Stimulated activated CD4-positive, alpha-beta T cell treated with anti-CD3 and anti-CD28 coated beads, Interleukin-1b, Interleukin-23, amount 100 ng/mL, for 1 hour (primary cell): ENCODE measurements at places on chromosomes 7 and 10.

DNA sequence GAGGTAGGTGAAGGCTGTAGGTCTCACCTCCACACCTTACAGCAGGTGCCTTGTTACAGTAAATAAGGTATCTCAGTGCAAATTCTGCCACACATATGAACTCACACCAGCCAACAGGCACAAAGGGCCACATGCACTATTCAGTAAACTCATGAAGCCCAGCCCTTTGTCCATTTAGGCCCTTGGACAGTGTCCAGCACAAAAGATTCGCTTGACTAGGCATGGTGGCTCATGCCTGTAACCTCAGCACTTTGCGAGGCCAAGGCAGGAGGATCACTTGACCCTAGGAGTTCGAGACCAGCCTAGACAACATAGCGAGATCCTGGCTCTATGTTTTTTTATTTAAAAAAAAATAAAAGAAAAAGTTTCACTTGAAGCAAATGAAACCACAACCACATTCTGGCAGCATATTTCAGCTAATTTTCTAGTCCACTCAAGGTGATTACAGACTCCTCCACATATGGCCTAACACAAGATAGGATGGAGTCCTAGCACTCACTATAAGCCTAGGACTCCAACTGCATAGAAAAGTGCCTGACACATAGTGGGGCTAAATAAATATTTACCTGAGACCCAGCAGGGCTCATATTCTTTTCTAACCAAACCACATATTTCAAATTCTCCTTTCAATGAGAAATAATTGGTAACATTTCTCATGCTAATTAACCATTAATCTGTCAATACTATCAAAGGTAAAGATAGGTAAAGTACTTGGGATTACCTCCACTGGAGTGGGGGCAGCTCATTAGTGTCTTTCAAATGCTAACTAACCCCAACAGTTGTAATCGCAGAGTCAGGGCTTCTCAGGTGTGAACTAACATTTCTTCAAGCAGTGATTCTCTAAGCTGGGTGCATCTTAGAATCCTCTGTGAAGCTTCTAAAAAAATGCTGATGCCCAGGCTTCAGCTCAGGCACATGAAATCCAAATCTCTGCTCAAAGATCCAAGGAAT is 4.5 kb upstream of the ANKRD1 start:
- no peak for DNase-seq

DNA sequence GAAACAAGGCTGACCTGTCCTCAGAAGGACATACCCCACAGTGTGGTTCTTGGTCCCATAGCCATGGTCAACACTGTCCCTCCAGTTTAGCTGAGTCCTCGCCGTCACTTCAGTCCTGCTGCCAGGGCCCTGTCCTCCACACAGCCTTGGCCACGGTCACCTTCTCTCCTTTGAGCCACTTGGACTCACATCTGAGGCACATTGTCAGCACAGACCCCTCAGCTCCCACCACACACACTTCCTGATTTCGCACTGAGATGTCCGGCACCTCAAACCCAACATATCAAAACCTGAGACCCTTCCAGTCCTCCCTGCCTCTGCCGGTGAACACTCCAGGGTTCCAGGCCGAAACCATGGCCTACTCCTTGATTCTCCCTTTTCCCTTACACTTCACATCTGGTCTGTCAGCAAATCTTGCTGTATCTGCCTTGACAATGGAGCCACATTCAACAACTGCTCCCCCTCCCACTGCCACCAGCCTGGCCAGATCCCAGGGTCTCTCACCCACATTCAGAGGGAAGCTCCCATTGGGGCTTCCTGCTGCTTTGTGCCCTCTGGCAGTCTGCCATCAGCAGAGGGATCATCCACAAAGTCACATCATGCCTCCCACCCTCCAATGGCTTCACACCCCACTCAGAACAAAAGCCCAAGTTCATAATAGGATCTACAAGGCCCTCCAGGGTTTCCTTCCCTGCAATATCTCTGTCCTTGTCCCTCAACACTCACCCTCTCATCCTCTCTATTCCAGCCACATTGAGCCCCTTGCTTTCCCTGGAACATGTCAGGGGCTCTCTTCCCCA is 219.6 kb upstream of the SHH start:
- no peak for DNase-seq

- no peak for DNase-seq
Measured at GRCh38 chr7:27739301-27739908, 557 bp upstream of the TAX1BP1 start.

- no peak for DNase-seq
Measured at GRCh38 chr7:93463764-93464163, 110.8 kb downstream of the CALCR start.

DNA sequence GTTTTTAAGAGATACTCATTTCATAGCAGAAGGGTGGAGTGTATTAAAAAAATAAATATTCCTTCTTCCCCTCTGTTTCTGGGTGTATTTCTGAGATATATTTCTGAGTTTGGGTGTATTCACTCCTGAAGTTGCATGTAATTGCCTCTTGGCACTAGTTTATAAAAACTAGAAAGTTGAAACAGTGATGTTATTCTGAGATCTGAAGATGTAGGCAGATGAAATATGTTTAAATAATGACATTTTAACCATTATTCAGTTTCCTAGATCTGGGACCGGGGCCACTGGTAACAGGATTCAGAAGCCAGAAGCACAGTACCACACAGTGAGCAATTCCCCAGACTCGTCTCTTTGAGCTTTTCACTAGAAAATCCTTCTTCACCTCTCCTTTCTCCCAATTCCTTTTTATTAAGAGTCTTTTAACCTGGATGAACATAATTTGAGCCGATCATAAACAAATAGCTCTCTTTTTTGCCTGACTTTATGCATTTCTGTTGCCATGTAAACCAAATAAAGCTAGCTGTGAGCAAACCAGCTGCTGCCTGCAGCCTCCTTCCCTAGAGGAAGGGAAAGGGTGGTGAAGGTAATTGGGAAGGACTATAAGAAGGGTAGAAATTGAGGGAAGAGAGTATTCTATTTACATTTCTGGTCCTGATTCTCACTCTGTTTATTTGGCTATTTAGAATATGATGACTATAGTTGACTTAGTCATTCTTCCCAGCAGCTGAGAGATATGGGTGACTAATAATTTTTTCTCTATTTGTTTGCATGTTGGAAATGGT is 101.8 kb upstream of the STRIP2 start:
- DNase-seq: no peak
